ENCODE measurements at places on chromosomes 12 and 14.
A peak's percentile ranks its signal among the peaks of the same experiment; 100 is the strongest.

DNA sequence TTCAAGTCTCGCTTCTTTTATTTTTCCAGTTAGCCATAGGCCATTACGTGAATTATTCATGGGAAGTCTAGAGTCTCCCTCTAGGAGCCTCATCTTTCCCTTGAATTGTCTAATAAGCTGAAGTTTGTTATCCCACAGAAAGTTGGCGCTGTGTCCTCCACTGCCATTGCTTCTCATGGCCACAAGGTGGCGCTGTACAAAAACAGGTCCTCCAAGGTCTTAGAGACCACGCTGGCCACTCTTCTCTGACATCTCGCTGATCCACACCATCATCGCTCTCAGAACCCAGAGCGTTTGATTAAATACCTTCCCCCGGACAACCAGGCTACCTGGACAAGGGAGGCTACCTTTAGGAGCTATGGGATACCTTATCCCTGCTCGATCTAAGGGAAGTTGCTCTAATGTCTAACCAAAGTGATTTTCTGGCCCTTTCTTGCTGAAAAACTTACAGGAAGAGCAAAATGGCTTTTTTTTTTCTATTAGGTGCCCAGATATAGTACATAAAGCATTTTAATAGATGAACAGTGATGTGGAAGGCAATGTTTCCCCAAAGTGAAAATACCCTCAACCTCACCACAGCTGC lies 110.0 kb downstream of the CCDC60 start:
- DNase-seq: peak; percentile 43

- DNase-seq: no peak
Measured at GRCh38 chr12:52446367-52447045, 5.4 kb downstream of the KRT6B start.

DNA sequence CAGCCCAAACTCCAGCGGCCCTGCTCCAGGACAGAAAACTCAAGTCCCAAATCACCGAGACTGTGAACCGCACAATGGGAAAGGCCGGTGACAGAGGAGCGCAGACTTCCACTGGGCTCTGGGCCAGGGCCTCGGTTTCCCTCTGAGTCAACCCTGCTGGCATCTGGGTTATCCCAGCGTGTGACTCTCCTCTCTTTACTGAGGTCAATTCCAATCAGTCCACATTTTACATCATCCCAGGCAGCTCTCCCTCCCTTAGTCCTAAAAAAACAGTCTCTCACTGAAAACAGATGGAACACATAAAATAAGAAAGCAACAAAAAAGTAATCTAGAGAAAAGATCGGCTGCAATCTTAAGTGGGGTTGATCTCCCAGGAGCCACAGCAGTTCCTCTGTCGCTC lies 36.9 kb downstream of the ITPK1 start:
- DNase-seq: no peak

- no peak for DNase-seq
Measured at GRCh38 chr12:19959353-19959752, 409.0 kb upstream of the PDE3A start.

DNA sequence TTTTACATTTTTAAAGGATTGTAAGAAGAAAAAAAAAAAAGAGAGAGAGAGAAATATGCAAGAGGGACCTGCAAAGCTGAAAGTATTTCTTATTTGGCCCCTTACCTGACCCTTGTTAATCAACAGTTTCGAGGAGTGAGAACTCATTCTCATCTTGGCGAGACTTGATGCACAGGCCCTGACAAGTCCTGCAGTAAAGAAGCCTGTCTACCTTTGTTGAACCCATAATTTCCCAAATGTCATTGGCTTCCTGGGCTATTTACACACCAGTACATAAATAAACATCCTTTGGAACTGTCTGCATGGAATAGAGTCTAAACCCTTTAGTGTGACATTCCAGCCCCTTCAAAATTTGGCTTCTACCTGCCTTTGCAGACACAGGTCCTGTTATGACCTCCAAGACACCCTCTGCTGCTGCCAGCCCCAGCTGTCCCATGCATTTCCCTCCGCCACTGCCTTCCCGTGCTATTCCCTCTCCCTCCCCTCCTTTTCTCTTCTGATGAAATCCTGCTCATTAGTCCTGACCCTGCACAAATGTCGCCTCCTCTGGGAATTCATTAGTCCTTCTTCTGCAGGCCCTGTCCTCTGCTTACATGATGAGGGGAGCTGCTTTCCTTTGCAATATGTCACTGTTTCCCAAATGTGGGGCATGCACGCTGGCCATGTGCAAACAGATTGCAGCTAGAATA lies 35.1 kb downstream of the MYL2 start:
- DNase-seq: peak; percentile 21

DNA sequence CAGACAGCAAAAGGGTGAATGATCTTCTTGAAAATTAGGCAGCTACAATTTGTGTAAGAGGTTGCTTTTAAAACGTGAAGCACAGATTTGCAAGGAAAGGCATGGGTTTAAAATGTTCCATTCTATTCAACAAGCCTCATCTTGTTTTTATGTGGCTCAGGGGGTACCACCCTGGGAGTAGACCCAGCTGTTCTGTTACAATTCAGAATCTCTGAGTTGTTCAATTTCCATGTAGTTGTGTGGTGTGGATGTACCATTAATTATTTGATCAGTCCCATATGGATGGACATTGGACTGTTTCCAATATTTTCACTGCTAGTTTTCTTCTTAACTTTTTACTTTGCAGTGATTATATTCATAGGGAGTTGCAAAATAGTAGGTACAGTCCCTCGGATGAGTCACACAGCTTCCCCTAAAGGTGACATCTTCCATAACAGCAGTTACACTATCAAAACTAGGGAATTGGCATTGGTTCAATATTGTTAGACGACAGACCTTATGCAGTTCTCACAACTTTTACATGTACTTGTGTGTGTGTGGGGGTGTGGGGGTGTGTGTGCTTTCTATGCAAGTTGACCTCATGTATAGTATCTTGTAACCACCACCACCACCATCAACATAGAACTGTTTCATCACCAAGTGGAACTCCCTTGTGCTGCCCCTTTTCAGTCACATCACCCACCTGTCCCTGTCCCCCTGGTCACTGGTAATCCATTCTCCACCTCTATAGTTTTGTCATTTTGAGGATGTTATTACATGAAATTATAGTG lies 59.0 kb upstream of the CAPRIN2 start:
- no peak for DNase-seq

- DNase-seq: no peak
Measured at GRCh38 chr12:132360906-132361777, 31.8 kb upstream of the GALNT9 start.

DNA sequence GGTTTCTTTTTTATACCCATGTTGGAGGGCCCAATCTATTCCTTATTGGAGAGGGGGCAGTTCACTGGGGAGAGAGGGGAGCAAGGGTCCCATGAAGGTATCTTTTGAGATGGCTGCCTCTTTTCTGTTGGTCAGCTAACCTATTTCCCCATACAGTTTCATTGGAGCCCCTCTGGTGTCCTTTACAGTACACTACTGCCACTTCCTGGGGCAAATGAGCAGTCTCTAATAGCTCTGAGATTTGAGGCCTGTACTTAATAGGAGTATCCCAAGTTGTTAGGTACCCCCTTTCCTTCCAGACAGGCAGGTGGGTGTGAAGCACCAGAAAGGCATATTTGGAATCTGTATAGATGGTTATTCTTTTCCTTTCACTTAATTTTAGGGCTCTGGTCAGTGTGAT lies 41.3 kb upstream of the RNU6-8 start:
- DNase-seq: no peak

DNA sequence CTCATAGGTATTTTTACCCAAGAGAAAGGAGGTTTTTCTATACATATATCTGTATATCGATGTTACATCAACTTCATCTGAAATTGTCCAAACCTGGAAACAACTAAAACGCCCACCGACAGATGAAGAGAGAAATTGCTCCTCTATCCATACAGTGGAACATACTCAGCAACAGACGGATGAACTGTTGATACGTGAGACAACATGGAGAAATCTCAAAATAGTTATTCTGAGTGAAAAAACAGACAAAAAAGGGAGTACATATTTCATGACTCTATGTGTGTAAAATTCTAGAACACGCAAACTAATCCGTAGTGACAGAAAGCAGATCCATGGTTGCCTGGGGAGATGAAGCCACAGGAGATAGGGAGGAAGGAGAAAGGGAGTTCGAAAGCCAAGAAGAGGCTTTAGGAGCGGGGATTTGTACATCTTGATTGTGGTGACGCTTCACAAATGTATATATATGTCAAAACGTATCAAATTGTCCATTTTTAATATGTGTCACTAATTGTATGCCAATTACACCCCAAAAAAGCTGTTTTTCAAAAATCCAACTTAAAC lies 37.6 kb upstream of the C14orf180 start:
- no peak for DNase-seq

- no peak for DNase-seq
Measured at GRCh38 chr12:3418609-3419390, 72.2 kb upstream of the PRMT8 start.

- DNase-seq: no peak
Measured at GRCh38 chr14:28629328-28630004, 137.1 kb upstream of the FOXG1 start.

DNA sequence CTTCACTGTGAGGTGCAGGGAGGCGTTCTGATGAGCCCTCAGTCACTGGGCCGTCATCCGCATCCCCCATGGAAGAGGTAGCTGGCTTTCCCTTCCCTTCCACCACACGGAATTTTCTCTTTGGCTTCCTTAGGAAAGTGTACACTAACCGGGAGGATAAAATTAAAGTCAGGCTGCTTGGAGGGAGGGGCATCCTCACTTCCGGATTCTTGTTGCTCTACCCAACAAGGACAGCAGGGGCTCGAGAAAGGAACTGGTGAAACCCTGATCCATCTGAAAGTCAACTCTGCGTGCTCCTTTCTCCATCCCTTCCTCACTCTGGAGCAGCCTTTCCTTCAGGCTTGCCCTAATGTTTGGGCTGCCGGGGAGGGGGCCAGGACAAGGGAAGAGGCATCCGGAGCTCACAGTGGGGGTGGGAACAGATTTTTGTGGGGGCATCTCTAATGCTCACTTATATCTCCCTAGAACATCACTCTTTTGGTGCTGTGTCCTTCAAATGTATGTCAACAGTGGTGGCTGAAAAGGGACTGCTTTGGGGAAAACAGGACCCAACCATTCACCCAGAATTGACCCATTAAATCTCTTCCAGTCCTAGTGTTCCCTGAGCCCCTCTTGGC lies 101.4 kb upstream of the FKBP4 start:
- DNase-seq: no peak

- no peak for DNase-seq
Measured at GRCh38 chr14:72500234-72500838, 393.6 kb downstream of the DPF3 start.

GRCh38 chr14:93792391-93792790 lies 4.1 kb upstream of the PRIMA1 start:
- DNase-seq: no peak

- DNase-seq: no peak
Measured at GRCh38 chr12:51883998-51884675, 3.8 kb upstream of the ANKRD33 start.

DNA sequence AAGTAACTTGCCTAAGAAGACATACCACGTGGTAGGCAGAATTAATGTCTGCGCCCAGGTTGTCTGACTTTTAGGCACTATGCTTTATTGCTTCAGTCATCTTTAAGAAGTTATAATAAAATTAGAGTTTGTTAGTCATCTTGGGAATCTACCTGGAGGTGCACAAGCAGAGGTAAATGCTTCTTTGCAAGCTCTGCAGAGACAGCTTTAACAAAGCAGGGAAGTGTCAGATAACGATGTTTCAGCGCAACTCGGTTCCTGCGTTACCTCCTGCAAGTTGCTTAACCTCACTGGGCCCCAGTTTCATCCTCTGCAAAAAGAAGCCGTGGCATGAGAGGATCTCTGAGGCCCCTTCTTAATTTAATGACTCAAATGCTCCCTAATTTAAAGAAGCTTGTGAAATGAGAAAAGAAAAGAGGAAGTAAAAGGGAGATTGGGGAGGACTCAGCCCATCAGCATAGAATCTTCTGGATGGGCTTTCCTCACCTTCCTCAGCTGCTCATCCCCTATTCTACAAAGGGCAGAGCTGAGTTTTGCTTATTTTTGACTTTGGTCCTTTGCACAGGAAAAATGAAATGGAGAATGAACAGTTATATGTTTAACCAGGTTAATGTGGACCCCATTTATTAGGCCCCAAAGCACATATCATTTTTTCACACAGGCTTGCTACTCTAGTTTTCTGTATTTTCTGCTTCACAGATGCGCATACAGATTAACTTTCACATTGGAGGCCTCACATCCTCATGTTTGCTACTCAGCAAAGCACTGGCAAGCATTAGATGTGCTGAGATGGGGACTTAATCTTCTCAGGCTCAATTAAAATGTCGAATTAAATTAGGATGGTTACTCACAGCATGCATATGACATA lies 5.1 kb downstream of the ARHGDIB start:
- no peak for DNase-seq

- DNase-seq: no peak
Measured at GRCh38 chr14:39040529-39040928, 62.5 kb downstream of the SEC23A start.

DNA sequence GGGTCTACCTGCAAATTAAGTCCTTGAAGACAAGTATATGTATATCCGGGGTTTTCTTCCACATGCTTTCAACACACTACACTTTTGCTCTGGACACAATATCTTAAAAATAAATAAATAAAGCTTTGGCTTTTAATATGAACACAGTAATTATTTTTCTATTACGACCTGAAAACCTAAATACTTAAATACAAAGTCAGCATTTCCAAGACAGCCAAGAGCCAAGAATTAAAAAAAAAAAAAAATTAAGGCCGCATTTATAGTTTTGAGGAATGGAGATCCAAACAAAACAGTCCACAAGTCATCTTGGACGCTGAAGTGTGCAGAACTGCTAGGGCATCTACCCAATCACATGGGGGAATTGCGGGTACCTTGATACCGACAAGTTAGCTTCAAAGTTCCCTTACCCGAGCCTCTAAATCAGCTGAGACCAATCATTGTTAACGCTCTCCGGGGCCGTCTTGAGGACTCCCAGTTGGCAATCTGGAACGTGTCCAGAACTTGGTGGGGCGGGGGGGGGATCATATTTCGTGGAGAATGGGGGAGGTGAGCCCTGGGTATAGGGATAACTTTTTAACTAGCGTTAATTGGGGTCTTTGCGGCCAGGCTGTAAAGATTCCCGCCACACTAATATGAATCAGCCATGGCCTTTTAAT lies 731 bp upstream of the PCNX4 start:
- DNase-seq: peak; percentile 92

- DNase-seq: no peak
Measured at GRCh38 chr12:1279050-1279449, 288.0 kb downstream of the ERC1 start.

DNA sequence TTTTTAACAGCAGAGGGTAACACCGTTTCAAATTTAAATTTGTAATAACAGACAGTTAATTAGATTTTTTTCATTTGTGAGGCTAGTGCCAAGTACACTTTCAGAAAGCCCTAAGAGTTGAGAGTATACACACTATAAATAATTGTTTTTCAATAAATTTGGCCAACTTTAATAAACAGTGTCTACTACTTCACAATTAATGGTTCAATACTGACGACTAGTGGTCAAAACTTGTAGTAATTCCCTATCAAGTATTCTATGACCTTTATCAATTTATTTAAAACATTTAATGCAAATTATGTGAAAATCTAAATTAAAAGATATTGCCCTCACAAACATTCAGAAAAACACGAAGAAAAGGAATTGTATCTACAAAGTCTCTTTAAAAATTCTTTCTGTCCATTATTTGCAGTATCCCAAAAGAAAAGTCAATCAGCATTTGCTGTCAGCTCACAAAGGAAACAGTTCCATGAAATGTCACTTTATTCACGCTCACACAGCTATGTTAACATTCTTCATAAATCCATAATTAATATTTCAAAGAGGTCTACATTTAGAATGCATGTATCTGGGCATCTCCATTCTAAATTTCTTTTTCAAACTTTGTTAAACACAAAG lies 91.2 kb downstream of the CEP128 start:
- DNase-seq: peak; percentile 9

GRCh38 chr12:56645201-56645716 lies 525 bp downstream of the ATP5F1B start:
- no peak for DNase-seq

GRCh38 chr12:110366321-110367142 lies 37.0 kb downstream of the ANAPC7 start:
- DNase-seq: no peak

All from NCI-H2171 (cell line).